ENCODE measurements at places on chromosomes 3 and 15.

DNA sequence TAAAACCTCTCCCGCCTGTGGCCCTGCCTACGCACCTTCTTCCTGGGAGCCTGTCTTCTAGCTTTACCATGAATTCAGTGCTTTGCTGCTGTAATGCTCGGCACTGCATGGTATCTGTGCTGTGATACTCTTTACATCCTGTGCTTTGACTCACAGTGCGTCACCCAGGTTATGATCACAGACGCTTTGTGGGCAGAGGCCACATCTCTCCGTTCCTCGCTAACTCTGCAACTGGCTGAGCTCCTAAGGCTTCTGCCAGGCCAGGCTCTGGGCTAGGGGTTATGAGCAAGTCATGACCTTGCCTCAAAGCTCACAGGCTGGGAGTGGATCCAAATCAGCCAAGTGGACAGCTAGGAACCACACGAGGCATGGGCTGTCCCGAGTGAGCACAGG, 23.2 kb downstream of the SPTBN5 start:
- peak; percentile 33 for DNase-seq

GRCh38 chr3:71074423-71074822, 509.1 kb downstream of the FOXP1 start:
- DNase-seq, result no peak

- no peak for DNase-seq
Measured at GRCh38 chr3:130392266-130392665, 46.8 kb downstream of the COL6A5 start.

DNA sequence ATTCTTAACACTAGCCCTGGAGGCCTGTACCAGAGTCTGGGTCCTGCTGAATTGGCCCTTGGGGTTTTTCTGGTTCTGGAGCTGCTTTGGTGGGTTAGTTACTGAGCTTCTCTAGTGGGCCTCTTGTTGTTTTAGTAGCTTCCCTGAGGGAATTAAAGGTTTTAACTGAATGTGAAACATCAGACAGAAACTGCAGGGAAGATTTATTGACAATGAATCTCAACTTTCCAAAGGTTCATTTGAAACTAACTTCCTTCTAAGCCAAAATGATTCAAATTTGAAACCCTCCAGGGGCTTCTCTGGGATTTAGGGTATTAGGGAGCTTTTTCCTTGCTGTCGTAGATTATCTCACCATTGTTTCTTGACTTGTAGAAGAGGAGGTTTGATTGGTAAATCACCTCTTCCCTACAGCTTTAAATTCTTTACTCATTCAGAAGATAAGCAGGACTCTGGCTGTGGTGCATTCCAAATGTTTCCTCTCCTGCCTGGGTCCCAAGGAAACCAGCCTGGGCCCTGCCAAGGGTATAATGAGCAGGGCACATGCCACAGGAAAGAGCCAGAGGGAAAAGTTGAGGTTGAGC, 71.0 kb downstream of the TP63 start:
- no peak for DNase-seq

DNA sequence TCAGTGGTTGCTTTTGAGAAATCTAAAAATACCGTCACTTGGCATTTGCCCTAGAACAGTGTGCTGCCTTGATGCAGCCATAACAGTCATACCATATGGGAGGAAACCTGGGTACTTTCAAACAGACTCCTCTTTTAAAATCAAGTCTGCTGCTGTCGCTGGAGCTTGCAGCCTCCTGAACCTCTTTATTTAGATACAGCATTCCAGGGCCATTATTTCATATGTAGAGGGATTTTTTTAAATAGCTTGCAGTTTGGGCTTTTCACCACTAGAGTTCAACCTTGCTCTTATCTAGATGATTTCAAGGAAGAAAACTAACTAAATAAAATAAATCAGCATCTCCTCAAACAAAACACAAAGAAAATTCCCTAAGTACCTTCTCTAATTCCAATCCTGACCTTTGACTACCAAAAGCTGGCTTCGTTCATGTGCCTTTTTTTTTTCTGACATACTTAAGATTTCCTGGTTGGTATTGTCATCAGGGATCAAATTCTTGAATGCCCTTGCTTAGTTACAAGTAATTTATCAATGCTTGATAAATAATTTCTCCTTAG, 111.6 kb downstream of the KBTBD8 start:
- no peak for DNase-seq

DNA sequence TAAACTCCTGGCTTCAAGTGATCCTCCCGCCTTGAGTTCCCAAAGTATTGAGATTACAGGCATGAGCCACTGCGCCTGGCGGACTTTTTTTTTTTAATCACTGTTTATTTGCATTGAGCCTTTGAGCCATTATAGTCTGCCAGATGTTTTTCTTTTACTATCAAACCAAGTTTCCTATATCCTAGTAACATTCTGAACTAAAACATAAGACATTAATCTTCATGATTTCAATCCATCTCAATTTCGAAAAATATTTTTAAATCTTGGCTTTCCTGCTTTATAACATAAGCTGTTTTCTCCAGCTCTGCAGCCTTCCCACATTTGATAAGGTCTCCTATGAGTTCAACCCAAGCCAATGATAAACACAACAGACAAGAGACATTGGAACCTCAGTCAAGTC, 75.4 kb downstream of the UMPS start:
- no peak for DNase-seq

DNA sequence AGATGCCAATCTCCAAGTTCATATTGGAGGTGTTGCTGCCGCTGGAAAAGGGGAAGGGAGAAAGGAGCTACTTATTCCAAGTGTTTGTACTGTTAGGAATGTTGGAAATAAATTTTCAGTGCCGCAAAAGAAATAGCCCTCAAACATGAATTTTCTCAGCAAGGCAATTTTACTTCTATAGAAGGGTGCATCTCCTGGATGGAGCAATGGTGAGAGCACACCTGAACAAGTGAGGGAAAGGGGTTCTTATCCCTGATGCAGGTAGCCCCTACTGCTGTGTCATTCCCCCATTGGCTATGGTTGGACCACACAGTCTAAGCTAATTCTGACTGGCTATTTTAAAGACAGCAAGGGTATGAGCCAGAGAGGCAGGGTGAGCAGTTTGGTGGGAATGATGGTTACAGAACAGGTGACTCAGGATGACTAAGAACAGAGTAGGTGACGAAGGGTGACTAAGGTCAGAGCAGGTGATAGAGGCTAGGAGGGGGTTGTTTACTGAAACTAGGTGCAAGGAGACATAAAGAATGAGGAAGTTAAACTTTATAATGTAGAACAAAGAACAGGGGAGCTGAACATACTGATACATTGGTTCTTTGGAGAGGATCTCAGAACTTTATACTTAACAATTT, 503.5 kb downstream of the EDEM1 start:
- DNase-seq, result no peak

DNA sequence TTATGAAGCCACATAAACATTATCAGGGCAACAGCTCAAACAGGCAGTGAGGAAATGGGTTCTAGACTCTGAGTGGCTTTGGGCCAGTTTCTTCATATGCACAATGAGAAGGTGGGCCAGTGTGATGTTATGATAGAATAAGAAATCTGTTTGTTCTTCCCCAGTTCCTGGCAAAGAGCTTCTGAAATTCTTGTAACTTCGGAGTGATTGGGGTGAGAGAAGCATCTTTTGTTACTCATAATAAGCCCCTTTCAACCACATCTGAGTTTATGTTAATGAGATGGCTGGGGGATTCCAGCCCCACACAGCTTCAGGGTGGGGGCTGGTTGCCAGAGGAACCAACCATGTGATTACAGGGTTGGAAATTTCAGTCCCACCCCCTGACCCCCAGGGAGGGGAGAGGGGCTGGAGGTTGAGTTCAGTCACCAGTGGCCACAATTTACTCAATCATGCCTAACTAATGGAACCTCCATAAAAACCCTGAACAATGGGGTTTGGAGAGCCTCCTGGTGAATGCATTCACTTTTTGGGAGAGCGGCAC, 57.0 kb upstream of the FRMD4B start:
- DNase-seq, result no peak

GRCh38 chr3:184355261-184356040, 6.0 kb downstream of the CLCN2 start:
- no peak for DNase-seq

GRCh38 chr3:15110206-15110605, 11.3 kb upstream of the RBSN start:
- DNase-seq, result no peak

- DNase-seq, result no peak
Measured at GRCh38 chr15:67124111-67124510, 58.7 kb downstream of the SMAD3 start.

- no peak for DNase-seq
Measured at GRCh38 chr15:82100111-82100929, 54.5 kb upstream of the MEX3B start.

GRCh38 chr3:192915304-192915703, 2.4 kb downstream of the MB21D2 start:
- DNase-seq, result peak; percentile 60

- no peak for DNase-seq
Measured at GRCh38 chr3:172914854-172915253, 164.3 kb downstream of the ECT2 start.

GRCh38 chr15:80339601-80340000, 64.6 kb upstream of the ARNT2 start:
- DNase-seq, result no peak

DNA sequence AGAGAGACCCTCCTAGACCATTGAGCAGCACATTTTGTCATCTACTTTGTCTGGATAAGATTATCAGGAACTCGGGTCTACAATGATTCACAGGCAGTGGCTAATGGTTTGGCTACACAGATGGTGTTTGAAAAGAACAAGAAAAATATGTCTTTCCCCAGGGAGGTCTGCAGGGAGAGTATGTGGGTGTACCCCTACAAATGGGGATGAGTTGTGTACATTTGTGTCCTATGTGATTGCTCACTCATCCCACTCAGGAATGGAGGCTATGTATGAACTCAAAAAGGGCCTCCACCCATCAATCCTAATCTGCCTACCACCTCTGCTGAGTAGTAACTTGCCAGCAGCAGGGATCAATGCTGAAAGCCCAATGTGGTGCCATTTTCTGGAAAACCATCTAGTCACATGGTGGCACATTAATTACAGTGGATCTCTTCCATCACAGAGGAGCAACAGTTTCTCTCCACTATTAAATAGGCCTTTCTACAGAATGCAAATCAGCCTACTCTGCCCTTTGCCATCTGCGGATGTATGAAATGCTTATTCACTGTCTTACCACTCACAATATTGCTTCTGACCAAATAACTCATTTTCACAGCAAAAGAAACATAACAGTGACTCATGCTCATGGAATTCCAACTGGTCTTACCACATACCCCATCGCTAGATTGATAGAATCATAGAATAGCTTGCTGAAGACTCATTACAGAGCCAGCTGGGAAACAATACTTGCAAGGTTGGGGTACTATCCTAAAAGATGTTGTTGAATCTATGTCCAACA, 48.3 kb upstream of the TRIM42 start:
- no peak for DNase-seq

DNA sequence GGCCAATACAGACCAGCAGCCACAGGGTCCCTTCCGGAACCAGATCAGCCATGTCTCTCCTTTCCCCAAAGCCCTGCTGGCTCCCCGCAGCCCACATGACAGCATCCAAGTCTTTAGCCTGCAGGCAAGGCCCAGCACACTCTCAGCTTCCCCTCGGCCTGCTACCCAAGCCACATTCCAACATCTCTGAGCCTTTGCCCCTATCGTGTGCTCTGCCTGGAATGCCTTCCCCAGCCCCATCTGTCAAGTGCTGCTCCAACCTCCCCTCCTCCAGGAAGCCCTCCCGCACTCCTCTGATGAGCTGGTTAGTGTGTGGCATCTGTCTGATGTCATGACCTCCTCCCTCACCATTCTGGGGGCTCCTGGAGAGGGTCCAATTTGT, 8.5 kb downstream of the PLXND1 start:
- DNase-seq, result no peak

- no peak for DNase-seq
Measured at GRCh38 chr3:41093476-41093875, 105.8 kb upstream of the CTNNB1 start.

DNA sequence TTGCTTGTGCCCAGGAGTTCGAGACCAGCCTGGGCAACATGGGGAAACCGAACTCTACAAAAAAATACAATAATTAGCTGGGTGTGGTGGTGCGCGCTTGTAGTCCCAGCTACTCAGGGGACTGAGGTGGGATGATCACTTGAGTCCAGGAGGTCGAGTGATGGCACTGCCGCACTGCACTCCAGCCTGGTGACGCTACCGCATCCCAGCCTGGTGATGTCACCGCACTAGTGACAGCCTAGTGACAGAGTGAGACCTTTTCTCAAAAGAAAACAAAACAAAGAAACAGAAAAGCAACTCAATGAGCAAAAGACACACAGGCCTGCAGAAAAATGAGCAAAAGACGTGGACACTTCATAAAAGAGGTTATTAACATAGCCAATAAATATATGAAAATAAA, 19.9 kb upstream of the SYNM start:
- no peak for DNase-seq

GRCh38 chr3:152518346-152518745, 249.6 kb downstream of the MBNL1 start:
- no peak for DNase-seq

DNA sequence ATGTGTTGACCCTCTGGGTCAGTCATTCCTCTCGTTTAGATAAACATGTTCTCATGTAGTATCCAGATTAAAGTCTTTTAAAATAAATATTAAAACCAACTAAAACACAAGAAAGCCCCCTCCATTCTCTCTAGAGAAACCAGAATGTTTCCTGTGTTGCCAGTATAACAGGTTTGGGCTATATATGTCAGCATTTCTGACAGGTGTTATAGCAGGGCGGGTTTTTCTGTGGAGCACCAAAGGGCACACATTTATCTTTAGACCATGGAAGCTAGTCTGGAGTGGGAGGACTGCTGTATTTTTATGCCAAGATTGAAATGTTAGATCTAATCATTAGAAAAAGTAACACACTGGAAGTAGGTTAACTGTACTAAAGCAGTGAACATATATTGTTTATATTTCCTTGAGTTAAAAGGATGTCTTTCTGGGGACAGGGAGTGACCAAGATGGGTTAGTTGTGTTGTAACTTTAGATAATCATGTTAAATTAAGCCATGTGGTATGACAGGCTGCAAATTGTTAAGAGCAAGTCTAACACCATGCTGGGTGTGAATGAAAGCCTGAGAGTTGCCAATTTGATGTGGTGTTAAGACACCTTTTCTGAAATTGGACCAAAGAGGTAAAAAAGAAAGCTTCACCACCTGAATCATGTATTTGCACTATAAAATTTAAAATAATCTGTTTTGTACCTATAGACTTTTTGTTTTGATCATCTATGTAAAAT, 15.6 kb downstream of the KCTD6 start:
- no peak for DNase-seq
